IMR-90 (cell line): ENCODE measurements at places on chromosomes 16 and 17. TPM values are rescaled to one million over a fixed set of nuclear protein-coding genes. Genes with fewer than 3 reads are reported as not detected.

GRCh38 chr16:56355221-56355620 is 70.1 kb downstream of the AMFR start:
- DNase-seq: no peak

DNA sequence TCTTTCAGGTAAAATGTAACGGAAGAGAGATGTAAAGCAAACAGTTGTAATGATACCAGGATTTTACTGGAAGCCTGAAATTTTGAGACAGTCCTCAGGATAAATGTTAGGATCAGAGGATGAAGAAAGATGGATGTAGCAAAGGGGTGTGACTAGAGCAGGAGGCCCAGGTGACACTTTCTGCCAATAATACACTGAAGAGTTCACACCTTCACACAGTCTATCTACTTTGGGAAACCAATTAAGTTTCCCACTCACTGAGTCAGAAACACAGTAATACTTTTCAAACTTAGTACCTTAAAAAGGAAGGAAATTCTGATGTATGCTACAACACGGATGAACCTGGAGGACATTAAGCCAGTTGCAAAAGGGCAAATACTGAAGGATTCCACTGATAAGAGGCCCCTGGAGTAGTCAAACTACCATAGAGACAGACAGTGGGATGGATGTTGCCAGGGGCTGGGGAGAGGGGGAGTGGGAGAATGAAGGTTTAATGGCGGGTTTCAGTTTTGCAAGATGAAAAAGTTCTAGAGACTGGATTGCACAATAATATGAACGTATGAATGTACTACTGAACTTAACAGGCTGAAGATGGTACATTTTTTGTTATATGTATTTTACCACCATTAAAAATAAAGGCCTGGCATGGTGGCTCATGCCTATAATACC is 62.3 kb downstream of the CYTH1 start:
- no peak for DNase-seq

DNA sequence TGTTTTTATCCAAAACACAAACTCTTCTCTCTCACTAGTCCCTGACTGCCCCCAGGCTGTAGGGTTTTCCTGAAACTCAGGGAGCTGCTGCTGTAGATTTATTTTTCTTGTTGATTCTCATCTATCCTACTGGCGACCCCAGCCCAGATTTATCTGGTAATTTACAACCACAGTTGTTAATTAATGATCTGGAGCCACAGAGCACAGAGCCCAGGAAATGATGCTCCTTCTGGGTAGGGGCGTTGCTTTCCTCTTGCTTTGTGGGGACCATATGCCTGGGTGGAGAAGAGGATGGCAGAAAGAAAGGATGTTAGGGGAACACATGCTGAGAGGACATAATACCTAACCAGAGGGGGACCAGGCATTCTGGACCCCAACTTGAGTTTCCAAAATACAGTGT is 7.4 kb upstream of the ETV4 start:
- no peak for DNase-seq

GRCh38 chr16:87701505-87701921 is 64.3 kb downstream of the KLHDC4 start:
- DNase-seq: no peak

DNA sequence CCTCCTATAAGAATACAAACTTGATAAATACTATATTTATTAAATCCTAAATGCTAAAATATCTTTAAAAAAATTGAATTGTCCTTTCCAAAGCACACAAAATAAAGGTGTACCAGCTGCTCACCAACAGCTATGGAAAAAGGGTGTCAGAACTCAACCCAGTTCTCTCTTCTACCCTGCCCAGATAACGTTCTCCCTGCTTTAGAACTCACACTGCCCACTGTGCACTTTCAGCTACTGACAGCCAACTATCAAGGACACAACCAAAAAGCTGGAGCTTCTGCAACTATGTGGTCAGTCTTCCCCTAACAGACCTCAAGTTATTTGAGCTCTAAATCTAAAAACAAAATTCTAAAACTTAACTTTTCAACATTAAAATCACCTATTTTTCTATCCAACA is 13.7 kb downstream of the AP1G1 start:
- DNase-seq: no peak

The CDH15 gene
- 0.18 and 0.28 TPM in 2 replicates for total RNA-seq
